Activated CD8-positive, alpha-beta memory T cell treated with anti-CD3 and anti-CD28 coated beads for 4 hours (primary cell): ENCODE measurements at places on chromosomes 7 and 10.

GRCh38 chr7:139071680-139072079 lies 35.8 kb upstream of the ZC3HAV1L start:
- DNase-seq: no peak

- DNase-seq: no peak
Measured at GRCh38 chr7:113796557-113796956, 122.3 kb downstream of the PPP1R3A start.

GRCh38 chr7:108030516-108030915 lies 27.6 kb upstream of the LAMB1 start:
- no peak for DNase-seq

GRCh38 chr7:20482071-20482470 lies 133.4 kb upstream of the ABCB5 start:
- no peak for DNase-seq

DNA sequence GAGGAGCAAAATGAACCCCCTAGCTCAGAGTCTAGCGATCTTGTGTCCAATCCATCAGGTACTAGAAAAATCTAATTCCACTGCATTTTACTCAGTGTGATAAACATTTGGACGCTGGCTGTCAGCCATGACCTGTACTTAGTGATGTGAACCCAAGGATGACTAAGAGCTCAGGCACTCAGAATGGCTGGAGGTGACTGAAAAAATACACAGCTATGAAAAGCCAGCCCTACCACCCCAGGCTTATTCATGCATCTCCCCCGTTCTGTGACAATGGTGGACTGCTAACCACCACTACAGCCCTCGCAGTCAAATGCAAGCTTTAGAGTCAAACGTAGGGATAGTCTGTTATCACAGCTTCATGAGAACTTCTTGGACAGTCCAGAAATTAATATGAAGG lies 14.9 kb downstream of the AFAP1L2 start:
- no peak for DNase-seq
